ENCODE measurements at places on chromosomes 16 and 17.

GRCh38 chr16:73775841-73776388 lies 520.7 kb upstream of the PSMD7 start:
- no peak for DNase-seq

- DNase-seq = no peak
Measured at GRCh38 chr16:86524029-86524428, 13.7 kb downstream of the FOXF1 start.

GRCh38 chr17:65370669-65371131 lies 190.7 kb downstream of the AXIN2 start:
- DNase-seq = no peak

- DNase-seq = peak; percentile 0
Measured at GRCh38 chr16:49345829-49346228, 27.8 kb upstream of the C16orf78 start.
